ENCODE measurements at places on chromosomes 2 and 18.

GRCh38 chr2:160703648-160704585 lies 210.3 kb upstream of the RBMS1 start:
- DNase-seq = no peak

GRCh38 chr2:216819766-216820165 lies 40.1 kb downstream of the TNP1 start:
- DNase-seq = no peak

DNA sequence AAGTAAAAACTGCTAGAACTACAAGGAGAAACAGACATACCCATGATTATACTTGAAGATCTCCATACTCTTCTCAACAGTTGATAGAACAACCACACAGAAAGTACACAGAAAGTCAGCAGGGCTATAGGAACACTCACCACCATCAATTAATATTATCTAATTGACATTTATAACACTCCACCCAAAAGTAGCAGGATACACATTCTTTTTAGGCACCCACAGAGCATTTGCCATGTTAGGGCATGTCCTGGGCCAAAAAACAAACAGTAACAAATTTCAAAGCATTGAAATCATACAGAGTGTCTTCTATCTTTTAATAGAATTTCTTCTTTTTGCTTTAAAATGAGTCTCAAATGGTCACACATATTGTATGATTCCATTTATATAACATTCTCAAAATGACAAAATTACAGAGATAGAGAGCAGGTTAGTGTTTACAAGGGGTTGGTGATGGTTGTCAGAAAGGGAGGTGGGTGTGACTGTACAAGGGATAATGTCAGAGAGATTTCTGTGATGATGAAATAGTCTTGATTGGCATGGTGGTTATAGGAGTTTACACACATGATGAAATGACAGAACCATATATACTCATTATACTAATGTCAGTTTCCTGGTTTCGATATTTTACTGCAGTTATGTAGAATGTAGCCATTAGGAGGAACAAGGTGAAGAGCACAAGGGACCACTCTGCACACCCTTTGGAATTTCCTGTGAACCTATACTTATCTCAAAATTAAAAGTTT lies 82.8 kb downstream of the NCK2 start:
- DNase-seq = no peak

DNA sequence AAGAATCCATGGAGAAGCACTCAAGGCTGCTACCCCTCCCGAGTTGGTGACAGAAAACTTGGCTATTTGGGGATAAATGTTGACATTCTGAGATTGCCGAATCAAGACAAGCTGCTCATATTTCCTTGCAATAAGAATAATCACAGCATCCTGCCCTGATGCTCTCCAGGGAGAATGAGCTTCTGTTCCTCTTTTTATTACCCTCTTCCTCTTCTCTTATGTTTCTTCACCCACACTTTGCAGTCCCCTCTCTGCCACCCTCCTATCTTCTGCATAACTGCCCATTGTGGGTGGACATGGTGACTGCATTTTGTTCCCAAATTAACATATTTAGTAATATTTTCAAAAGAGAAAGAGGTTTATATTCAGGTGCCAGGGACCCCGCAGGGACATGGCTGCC lies 11.9 kb upstream of the MSGN1 start:
- no peak for DNase-seq

GRCh38 chr2:30927465-30928075 lies 120.3 kb upstream of the CAPN13 start:
- no peak for DNase-seq

- DNase-seq = no peak
These were observed 205.9 kb downstream of the TMEM163 start for GRCh38 chr2:134512734-134513464.

- DNase-seq = no peak
These were observed 72.7 kb downstream of the GREB1L start for GRCh38 chr18:21314724-21315123.

DNA sequence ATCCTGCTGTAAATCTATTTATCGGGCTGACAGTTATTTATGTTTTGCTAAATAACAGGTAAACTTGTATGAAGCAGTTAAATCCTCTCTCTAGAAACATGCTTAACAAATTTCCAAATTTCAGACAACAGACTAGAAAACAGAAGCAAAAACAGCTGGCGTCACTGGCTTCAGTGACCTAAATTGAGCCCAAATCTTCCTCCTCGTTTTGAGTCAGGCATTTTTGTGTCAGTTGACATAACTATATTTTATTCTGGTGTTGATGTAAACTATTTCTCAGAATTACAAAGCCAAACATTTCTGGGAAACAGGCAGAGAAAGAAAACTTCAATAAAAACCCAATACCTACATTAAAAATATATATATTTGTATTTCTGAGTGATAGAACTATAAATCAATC lies 21.7 kb downstream of the RBMS1 start:
- peak; percentile 14 for DNase-seq

DNA sequence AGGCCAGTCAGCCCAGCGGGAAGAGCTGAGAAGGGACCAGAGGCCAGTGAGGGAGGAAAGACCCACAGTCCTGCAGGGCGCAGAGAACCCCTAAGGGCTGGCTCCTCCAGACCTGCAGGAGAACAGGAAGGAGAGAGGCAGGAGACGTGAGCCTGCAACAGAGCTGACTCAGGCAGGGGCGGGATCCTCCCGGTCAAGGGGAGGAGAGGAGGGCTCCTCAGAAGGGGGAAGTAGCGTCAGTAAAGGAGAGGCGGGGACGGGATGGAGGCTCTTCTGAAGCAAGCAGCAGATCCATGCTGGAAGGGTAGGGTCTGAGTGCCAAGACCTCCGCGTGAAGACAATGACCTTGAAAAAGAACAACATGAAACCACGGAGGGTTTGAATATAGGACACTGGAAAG lies 50.8 kb downstream of the TRABD2A start:
- no peak for DNase-seq

- no peak for DNase-seq
These were observed 1.1 kb downstream of the MAP3K20 start for GRCh38 chr2:173076581-173077345.

- DNase-seq = no peak
These were observed 38.6 kb upstream of the SH3BP4 start for GRCh38 chr2:234913208-234913626.

- DNase-seq = peak; percentile 47
These were observed 244.6 kb downstream of the BCL2 start for GRCh38 chr18:63074981-63075404.

- no peak for DNase-seq
These were observed 14.9 kb upstream of the KLF11 start for GRCh38 chr2:10028407-10028987.

DNA sequence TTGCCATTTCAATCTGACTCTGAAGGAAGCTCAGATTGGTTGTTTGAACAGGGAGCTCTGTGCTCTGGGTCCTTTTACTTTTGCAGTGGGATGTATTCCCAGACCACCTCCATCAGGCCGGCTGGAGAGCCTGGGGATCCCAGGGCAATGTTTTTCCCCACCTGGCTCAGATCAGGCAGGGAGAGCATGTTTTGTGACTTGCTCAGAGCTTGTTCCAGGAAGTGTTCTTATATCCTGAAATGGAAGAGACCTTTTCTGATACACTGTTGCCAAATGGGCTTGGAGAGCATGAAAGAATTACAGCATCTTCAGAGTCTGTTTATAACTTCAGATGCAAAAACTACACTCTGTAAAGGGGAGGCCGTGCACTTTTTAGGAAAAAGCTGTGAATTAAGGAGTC lies 56.0 kb downstream of the LIPG start:
- no peak for DNase-seq

GRCh38 chr2:172087780-172088244 lies 2.5 kb downstream of the DLX1 start:
- DNase-seq = no peak

DNA sequence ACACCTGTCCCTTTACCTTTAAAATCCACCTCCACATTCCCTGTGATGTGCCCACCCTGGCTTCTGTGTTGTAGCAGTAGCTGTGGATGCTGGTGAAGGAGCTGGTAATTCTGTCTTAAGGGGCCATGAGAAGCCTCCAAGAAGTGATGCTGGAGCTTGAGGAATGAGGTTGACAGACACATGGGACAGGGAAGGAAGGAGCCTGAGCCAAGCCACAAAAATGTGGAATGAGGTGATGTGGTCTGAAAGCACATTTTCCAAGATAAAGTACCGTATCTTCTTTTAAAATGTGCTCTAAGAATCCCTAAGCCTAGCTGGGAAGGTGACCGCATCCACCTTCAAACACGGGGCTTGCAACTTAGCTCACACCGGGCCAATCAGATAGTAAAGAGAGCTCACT lies 31.2 kb downstream of the VWA3B start:
- no peak for DNase-seq

- DNase-seq = no peak
These were observed 31.2 kb upstream of the STPG4 start for GRCh38 chr2:47186351-47186750.

DNA sequence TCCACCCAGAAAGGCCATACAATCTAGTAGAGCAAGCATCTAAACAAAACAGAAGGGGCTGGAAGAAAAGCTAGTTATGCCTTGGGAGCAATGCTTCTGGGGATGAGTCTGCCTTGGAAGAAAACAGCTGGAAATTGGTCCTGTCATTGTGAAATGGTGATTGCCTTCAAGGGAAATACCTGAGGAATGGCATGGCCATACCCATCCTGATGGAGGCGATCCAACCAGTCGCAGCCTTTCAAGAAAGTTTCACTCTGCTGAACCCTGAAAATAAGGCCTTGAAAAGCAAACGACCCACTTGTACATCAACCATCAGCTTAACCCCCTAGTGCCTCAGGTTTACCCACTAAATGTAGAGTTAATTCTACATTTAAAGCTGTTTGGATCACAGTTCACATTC lies 72.6 kb upstream of the PID1 start:
- no peak for DNase-seq

DNA sequence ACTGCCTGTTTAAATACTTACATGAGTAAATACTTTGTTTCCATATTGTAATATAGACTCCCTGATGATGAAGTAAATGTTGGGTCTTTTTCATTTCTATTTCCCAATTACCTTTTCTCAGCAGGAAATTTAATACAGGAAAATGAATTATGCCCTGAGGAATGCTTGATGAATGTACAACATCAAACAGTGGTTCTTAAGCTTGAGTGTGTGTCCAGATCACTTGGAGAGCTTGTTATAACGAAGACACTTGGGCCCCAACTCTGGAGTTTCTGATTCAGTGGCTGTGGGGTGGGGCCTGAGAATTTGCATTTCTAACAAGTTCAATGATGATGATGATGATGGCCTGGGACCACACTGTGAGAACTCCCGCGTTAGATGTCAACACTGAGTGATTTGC lies 7.1 kb upstream of the ME2 start:
- DNase-seq = no peak

DNA sequence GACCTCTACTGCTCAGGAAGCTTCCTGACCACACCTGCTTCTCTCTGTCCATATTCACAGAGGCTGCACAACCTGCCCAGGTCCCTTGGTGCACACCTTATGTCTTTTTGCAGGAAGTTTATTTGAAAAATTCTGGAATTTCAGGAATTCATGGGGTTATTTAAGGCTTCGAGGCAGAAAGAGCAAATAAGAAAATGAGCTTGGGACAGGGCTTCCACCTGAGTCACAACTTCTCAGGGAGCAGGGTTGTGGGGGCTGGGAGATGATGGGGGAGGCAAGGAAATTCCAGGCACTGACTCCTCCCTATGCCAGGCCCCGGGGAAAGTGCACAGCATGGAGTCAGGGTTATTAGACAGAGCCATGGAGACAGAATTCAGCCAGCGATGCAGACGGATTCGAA lies 57.7 kb downstream of the INHBB start:
- DNase-seq = no peak

DNA sequence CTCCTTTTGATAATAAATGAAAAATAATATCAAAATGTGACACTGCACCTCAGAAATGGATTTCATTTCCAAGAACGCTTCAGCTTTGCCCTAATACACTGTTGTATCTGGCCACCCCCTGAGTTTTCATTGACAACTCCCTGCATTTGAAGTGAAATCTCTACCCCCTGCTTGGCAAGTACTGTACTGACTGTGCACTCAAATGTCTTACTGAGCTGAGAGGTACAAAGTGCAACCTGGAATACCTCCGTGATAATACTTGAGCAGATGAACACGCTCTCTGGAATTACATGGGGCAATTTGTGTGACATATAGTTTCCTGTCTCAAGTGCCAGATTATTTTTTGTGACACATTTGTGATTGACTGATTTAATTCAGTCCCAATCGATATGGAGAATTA lies 231.1 kb downstream of the LRP1B start:
- DNase-seq = no peak

DNA sequence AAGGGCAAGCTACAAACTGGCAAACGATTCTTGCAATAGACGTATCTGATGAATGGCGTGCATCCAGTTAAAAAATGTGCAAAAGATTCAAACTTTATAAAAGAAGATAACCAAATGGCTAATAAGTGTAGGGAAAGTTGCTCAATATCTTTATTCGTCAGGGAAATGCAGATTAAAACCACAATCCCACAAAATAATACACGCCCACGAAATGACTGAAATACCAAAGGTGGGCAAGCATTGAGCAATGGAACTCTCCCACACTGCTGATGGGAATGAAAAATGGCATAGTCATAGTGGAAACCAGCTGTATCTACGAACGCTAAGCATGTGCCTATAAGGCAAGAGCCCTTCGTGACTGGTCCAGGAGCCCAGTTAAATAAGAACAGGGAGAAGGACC lies 168.6 kb upstream of the SIX2 start:
- DNase-seq = no peak

GRCh38 chr2:113672326-113672932 lies 45.4 kb downstream of the RABL2A start:
- DNase-seq = no peak

GRCh38 chr2:82839036-82839435 lies 1620.0 kb downstream of the SUCLG1 start:
- no peak for DNase-seq

DNA sequence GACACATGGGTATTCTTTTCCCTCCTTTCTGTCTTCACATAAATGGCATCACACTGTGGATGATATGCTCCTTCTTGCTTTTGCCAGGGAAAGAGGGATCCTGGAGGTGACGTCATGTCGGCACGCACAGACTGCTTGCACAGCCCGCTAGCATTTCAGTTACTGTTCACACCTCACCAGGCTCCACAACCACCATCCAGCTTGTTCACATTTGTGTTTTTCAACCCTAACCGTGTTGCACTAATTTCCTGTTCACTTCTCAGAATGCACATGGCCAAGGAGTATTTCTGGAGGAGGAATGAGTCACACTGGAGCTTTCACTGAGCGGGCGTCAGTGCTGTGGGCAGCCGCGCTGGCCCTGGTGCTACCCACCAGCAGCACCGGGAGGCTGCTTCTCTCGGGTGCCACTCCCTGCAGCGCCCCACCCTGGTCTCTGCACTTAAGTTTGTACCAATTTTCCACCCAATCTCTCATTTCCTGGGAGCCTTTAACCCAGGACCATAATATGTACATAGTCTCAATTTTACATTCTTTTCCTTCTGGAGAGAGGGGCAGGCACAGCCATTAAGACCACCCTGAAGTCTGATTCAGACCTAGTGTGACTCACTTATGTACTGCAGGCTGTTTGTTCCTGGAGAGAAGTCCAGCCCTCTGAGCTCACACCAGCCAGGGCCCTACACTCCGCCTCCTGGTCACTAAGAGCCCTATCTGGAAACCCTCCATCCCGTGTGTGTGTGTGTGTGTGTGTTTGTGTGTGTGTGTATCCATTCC lies 65.1 kb downstream of the MBP start:
- peak; percentile 63 for DNase-seq
